Naive B cell (primary cell): ENCODE measurements at places on chromosomes 6 and 20. TPM values are rescaled to one million over a fixed set of nuclear protein-coding genes. Genes with fewer than 3 reads are reported as not detected.

Gene RAB32
- 1.8 TPM for polyA plus RNA-seq

Gene CDC5L
- polyA plus RNA-seq = 16.6 TPM

Gene CCDC170
- polyA plus RNA-seq = not detected

Gene PRR18
- not detected for polyA plus RNA-seq

Gene ARHGAP40
- not detected for polyA plus RNA-seq

Gene SNTA1
- polyA plus RNA-seq = 3.1 TPM

Gene RIPPLY2
- not detected for polyA plus RNA-seq

Gene LY6G6F
- polyA plus RNA-seq = not detected

Gene ACTR5
- polyA plus RNA-seq = 7.6 TPM

Gene C6orf15
- not detected for polyA plus RNA-seq

Gene AVP
- not detected for polyA plus RNA-seq

Gene BPIFB4
- polyA plus RNA-seq = not detected

Gene TGM3
- not detected for polyA plus RNA-seq

Gene C20orf202
- not detected for polyA plus RNA-seq

Gene BMP2
- not detected for polyA plus RNA-seq

Gene ENPP5
- polyA plus RNA-seq = not detected

Gene GPR63
- not detected for polyA plus RNA-seq

Gene CYB5R4
- polyA plus RNA-seq = 83.5 TPM

Gene TMEM242
- 9.8 TPM for polyA plus RNA-seq

Gene MOCS1
- not detected for polyA plus RNA-seq

Gene PAK5
- polyA plus RNA-seq = not detected

Gene ENPP4
- polyA plus RNA-seq = 4.3 TPM
